ENCODE measurements at places on chromosomes 6 and 20.

DNA sequence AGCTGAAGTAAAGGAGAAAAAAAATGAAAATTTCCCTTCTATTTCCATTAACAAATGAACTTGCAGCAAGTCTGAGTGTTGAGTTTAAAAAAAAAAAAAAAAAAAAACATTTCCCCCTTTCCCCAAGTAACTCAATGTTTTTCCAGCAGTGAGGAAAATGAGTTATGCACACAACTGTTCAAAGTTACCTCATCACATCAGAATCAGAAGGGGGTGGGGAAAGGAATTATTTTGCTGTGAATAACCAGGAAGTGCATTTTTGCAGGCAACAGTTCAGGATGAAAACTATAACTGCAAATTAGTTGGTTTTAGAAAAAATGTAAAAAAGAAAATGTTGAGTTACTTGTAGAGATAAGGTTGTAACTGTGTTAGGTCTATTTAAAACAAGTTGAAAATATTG is 568.9 kb upstream of the CITED2 start:
- DNase-seq = no peak

DNA sequence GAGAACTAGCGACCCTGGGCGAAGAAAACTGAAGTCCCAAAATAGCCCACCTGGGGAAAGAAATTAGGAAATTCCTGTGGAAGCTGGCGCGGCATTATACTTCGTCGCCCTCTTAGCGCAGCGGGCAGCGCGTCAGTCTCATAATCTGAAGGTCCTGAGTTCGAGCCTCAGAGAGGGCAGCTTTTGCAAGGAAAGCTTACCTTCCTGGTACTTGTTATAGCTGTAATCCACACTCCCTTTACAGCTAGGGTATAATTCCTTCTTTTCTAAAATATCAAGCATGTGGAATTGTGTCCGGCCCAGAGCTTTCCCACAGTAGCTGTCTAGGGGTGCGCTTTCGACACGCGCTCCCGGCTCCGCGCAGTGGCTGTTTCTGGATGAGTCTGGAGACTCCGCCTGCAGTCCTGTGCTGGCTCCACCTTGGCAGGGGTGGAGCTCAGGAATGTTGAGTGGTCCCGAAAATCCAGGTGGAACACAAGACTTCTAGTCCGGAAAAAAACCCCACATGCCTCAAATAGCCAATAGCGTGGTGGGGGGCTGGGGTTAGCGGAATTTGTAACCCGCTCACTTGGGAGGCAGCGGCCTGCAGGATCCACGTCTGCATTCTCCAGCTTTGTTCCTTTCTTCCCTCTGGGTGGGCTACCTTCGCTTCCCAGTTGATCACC is 83.7 kb upstream of the ZNF322 start:
- DNase-seq = no peak

- DNase-seq = no peak
Measured at GRCh38 chr20:62345681-62346370, 21.3 kb downstream of the LAMA5 start.

DNA sequence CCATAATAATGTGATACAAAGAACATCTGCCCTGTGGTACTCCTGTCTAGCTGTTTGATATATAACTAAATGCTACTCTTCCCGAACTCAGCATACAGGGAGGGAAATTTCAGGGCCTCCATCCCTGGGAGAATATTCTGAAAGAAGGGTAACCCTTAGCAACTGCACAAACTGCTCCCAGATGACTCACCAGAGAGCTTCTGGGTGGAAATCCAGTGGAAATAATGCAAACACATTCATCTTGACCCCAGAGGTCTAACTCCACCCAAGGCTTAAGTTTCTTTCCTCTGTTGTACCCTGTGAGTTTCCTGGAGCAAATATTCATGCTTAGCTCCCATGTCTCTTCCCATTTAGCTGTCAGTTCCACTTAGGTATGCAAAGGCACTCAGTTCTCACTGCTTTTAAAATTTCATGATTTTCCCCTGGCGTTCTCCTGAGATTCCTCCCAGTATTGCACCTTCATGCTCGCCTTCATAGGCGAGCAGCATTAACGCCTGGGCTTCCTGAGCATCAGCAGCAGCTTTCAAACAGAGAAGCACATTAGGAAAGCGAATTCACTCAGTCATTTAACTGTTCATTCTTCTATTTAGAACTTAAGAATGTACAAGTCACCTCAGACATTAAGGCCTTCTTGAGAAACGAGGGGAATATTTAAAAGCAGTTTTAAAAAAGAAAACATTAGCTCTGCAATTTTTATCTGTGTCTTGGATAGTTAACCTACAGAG is 43.8 kb upstream of the LAMA4 start:
- no peak for DNase-seq

GRCh38 chr6:110608151-110608550 is 131.7 kb upstream of the SLC22A16 start:
- no peak for DNase-seq

DNA sequence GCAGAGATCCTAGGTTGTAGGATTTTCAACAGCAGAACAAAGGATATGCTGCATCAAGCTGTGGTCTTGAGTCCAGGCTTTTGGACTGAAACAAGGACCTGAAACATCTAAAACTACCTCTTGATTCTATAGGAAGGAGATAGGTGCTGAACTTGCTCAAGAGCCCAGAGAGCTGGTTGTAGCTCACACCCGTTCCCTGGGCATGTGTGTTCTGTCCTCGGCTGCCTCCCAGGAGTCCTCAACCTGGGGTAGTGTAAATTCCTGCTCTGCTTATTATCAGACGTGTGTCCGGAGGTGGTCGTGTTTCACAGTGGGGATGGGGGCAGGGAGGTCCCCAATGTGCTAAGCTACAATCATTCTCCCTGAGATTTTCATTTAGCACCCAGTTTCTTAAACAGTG is 4.8 kb downstream of the NOP56 start:
- DNase-seq = no peak

DNA sequence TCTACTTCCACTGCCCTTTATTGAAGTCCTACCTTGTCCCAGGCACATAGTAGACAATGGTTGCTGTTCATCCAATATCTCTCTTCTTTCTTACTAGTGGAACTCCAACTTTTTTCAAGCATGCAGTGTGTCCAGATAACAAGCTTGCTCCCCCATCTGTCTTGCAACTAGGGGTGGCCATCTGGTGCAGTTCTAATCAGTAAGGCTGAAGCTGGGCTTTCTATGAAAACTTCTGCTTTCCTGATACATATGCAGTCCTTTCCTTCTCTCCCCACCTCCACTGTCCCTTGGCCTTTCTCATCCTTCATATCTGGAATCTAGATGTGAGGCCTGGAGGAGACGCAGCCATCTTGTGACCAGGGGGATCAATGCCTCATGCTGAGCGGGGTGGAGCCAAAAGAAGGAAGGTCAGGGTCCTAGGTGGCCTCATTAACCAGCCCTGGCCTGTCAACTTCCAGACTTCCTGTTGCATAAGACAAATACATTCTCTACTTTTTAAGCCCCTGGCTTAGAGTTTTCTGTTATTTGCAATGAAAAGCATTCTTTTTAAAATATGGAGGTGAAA is 59.6 kb upstream of the ZFP64 start:
- no peak for DNase-seq

DNA sequence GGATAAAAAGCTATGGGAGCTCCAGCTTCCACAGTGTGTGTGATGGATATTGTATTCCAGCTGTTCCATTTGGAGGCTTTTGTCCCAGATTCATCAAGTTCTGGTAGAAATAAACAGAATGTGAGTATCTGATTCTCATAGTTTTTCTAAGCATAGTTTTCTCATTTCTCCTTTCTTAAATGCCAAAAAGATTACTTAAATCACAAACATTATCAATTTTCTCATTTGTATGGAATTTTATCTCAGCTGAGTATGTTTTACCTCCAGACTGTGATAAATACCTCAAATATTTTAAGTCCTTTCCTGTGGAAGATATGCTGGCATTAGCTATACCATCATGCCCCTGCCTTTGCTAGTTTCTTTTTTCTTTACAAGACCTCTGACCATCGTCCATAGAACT is 767.3 kb downstream of the TFAP2A start:
- no peak for DNase-seq

- DNase-seq = peak; percentile 5
Measured at GRCh38 chr6:7343546-7344475, 30.8 kb upstream of the SSR1 start.

- DNase-seq = no peak
Measured at GRCh38 chr20:46347841-46348803, 39.8 kb upstream of the CDH22 start.
